ENCODE measurements at places on chromosomes 7 and 10. TPM values are rescaled to one million over a fixed set of nuclear protein-coding genes. Genes with fewer than 3 reads are reported as not detected.
A peak's percentile ranks its signal among the peaks of the same experiment; 100 is the strongest.

The TMEM176B gene
- total RNA-seq = 98.5 TPM

The MAGI2 gene
- 5.7 TPM for total RNA-seq

The SLC16A9 gene
- 18.2 TPM for total RNA-seq

The SUN3 gene
- not detected for total RNA-seq

The NPY gene
- total RNA-seq = 1.5 TPM

The PLEKHS1 gene
- total RNA-seq = 0.45 TPM

The MEIG1 gene
- total RNA-seq = not detected

The NUTM2D gene
- 9.9 TPM for total RNA-seq

The HOXA11 gene
- 1.2 TPM for total RNA-seq

The ESYT2 gene
- 89.4 TPM for total RNA-seq

GRCh38 chr10:64036321-64036930 is 515.2 kb downstream of the REEP3 start:
- no peak for DNase-seq

DNA sequence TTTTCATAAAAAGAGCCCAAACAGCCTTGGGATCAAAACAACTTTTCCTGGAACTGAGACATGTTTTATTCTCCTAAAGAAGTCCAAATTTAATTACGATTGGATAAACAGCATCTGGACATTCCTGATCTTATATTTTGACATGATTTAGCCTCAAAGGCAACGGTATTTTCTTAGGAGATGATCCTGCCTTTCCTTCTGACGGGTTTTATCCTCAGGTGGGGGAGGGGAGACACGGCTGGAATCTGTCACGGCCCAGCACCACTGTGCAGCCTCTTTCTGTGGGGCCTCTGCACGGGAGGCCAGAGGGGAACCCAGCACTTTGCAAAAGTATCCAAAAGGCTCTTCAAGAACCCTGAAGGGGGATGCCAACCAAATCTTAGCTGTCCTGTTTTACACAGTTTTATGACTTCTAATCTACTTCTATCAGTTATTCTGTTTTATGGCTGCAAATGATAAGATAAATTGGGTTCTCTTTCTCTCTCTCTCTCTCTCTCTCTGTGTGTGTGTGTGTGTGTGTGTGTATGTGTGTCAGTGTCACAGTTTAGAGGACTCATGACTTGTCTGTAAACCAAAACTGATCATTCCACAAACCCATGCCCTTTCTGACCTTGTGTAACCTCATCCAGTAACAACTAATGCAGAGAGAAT is 321.1 kb upstream of the NPVF start:
- DNase-seq = no peak

- DNase-seq = no peak
Measured at GRCh38 chr7:106568680-106569499, 92.1 kb downstream of the CCDC71L start.

- no peak for DNase-seq
Measured at GRCh38 chr7:128041203-128041602, 10.0 kb upstream of the LRRC4 start.

- DNase-seq = no peak
Measured at GRCh38 chr10:133166828-133167692, 7.0 kb downstream of the KNDC1 start.

- no peak for DNase-seq
Measured at GRCh38 chr10:29728541-29729049, 93.8 kb upstream of the SVIL start.

- DNase-seq = no peak
Measured at GRCh38 chr10:14556285-14556956, 218.3 kb downstream of the FAM107B start.

DNA sequence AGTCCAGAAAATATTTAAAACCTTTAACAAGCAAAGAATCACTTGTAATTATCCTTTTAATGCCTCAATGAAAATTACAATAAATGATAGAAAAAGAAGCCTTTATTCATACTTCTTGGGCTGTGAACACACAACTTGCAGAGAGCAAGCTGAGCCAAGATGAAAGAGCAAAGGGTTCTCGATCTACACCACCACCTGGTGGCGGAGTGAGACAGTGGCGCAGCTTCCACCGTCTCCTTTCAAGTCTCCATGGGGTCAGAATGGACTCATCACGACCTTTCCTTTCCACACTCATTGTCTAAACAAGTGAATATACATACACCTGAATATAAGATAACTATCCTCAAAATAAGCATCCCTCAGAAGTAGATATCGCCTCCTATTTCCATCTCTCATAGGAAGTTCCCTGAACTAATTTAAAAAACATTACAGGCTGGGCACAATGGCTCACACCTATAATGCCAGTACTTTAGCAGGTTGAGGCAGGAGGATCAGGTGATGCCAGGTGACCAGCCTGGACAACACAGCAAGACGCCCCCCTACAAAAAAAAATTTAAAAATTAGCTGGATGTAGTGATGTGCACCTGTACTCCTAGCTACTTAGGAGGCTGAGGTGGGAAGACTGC is 40.7 kb downstream of the ATE1 start:
- no peak for DNase-seq

DNA sequence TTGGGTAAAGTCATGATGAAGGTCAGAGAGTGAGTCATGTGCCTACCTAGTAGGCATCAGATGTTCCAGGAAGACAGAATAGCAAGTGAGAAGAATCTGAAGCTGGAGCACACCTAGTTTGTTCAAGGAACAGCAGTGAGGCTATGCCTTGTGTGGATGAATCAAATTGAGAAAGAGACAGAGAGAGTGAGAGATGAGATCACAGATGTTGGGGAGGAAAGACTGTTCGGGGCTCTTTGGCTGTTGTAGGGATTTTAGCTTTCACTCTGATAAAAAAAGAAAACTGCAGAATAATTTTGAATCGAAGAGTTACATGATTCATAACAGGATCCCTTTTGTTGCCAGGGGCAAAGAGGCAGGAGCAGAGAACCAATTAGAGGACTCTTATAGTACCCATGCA is 6.3 kb downstream of the LIPF start:
- no peak for DNase-seq

- no peak for DNase-seq
Measured at GRCh38 chr7:77306231-77307067, 106.8 kb upstream of the FGL2 start.

DNA sequence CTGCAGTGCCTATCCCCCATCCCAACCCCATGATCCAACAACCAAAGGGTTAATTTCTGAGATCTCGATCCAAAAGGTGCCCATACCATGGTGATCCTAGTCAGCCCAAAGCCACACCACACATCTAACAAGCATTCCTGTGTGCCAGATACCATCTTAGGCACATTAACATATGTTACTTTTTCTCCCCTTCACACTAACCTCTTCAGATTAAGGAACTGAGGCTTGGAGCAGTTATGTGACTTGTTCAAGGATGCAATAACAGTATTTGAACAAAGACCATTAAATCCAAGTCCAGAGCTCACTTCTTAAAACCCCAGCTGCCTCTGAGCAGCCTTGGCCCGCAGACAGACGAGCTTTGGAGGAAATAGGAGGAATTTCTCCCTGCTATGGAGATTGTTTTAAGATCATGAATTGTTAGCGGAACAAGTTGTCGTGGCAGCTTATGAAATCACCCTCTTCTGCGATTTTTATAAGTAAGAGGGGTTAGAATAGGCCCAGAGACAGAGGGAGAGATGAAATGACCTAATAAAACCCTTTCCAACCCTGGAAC is 327.2 kb downstream of the KCNMA1 start:
- DNase-seq = no peak

DNA sequence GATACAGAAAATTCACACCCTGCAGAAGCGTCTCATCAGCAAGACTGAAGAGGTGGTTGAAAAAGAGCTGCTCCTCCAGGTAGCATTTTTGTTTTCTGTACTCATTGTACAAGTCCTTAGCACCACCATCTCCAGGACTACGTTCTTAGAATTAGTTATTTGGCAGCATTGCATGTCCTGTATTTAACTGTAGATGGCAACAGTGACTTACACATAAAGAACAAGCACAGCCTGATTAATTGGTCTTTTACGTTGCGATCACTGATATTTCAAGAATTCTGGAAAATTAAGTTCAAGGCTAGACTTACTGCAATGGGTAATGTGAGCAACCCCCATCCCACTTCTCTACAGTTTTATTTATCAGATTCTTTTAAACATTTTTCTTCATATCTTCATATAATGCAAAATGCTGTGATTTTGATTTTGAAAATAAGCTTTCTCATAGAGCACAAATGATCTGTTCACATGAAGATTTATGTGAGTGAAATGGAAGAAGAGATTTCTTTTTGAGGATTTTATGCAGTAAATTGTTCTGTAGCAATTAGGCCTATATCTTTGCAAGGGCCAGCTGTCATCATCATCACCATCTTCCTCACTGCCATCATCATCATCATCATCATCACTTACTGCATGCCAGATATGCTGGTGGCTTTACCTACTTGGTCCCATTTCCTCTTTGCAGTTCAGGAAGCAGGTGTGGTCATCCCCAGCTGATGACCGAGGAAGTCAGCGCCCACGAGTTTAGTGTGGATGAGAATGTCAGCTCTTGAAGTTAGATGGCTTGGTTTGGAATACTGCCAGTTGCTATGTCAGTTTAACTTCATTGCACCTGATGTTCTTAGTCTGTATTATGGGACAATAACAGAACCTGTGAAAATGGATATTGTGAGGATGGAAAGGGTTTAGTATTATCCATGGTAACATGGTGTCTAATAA is 53.4 kb downstream of the CFAP58 start:
- DNase-seq = no peak

- peak; percentile 88 for DNase-seq
Measured at GRCh38 chr10:79445977-79446757, 743 bp upstream of the ZCCHC24 start.

DNA sequence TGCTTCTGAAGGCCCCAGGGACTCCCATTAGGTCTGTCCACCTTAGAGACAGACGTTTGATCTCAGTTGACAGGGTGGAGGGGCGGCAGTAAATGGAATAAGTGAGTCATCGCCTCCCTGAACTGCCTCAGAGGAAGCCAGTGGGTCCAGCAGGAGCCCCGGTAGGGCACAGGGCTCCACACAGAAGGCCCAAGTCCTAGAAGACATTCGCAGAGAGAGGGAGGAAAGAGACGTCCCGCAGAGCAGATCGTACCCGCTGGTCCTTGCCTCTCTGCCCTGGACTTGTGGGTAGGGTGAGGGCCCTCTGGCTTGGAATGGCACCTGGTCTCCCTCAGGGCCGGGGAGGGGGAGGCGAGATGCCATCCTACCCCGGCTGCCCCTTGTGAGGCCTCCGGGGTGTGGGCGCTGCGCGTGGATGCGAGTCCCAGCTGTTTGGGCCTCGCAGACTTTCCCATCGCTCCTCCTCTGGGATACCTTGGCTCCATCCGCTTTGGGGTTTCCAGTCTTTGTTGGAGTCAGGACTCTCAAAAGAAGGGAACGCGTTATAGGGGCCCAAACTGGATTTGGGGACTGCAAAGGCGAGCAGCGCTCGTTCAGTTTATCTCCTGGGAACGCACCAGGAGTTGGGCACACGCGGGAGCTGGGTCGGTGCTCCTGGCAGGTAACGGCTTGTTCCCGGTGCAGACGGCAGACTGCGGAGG is 5.1 kb downstream of the TLX1 start:
- no peak for DNase-seq

- no peak for DNase-seq
Measured at GRCh38 chr7:15291699-15292098, 270.1 kb downstream of the AGMO start.

- DNase-seq = no peak
Measured at GRCh38 chr10:36171953-36172940, 530.2 kb upstream of the FZD8 start.

GRCh38 chr7:28726555-28726954 is 231.6 kb downstream of the TRIL start:
- DNase-seq = no peak

DNA sequence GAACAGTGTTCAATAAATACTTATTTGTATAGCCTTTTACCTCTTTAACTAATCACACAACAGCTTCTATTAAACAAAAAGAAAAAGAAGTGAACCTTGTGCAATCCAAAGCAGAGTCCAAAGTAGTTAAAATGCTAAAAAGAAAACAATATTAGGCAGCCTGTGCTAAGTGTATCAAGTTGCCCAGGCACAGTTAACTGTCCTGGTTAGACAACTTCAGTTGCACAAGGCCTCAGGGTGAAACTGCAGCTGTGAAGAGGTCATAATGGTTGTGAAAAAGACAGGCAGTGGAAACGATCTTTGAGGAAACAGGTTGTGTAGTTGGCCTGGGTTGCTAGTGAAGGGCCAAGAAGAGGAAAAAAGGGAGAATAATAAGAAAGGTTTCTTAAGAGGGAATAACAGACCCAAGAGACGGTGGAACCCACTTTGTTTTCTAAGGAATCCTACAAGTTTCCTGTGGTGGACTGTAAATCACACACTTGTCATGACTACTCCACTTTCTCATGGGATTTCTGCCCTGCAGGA is 6.0 kb upstream of the CROT start:
- no peak for DNase-seq

- no peak for DNase-seq
Measured at GRCh38 chr7:157401567-157402387, 65.0 kb downstream of the DNAJB6 start.

DNA sequence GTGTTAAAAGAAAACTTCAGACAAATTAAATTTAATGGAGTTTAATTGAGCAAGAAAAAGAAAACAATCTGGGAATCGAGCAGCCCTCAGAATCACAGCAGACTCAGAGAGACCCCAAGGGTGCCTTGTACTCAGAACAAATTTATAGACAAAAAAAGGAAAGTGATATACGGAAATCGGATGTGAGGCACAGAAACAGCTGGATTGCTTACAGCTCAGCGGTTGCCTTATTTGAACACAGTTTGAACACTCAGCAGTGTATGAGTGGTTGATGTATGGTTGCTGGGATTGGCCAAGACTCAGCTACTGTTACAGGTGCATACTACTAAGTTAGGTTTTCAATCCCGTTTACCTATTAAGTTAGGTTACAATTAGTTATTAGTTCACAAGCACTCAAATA is 103.8 kb upstream of the LYZL1 start:
- no peak for DNase-seq

- no peak for DNase-seq
Measured at GRCh38 chr10:4482659-4483058, 343.3 kb upstream of the AKR1E2 start.

DNA sequence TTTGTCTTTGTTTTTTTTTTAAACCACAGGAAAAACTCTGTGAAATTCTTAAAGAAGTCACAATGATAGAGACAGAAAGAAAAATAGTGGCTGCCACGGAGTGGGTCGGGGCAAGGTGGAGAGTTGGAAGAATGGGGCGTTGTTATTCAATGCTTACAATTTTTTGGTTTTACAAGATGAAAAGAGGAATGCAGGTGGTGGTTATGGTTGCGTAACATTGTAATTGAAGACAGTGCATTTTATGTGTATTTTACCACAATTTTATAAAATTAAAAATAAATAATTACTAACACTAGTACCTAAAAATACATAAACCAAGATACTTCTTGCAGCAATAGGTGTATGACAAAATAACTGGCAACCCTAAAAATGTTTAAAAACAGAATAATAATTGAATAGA is 76.9 kb upstream of the VOPP1 start:
- DNase-seq = no peak

DNA sequence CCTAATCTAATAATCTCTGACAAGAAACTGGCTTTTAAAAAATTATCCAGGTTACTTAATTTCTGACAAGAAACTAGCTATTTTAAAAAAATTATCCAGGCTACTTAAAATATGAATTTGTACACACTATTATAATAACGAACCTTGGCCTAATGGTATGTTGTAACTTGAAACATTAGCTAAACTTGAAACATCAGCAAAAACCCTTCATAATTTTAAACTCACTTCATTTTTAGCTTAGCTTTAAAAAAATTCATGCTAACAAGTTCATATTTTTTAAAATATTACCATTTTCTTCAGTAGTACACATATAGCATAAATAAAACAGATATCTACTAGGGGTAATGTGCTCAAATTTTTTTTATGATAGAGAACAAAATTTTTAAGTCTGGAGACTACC is 35.6 kb downstream of the BRAF start:
- no peak for DNase-seq

Data from type B pancreatic cell (in vitro differentiated cells).